ENCODE measurements at places on chromosomes 5 and 9.

GRCh38 chr5:74028976-74029375 lies 403.0 kb downstream of the ARHGEF28 start:
- DNase-seq: no peak

DNA sequence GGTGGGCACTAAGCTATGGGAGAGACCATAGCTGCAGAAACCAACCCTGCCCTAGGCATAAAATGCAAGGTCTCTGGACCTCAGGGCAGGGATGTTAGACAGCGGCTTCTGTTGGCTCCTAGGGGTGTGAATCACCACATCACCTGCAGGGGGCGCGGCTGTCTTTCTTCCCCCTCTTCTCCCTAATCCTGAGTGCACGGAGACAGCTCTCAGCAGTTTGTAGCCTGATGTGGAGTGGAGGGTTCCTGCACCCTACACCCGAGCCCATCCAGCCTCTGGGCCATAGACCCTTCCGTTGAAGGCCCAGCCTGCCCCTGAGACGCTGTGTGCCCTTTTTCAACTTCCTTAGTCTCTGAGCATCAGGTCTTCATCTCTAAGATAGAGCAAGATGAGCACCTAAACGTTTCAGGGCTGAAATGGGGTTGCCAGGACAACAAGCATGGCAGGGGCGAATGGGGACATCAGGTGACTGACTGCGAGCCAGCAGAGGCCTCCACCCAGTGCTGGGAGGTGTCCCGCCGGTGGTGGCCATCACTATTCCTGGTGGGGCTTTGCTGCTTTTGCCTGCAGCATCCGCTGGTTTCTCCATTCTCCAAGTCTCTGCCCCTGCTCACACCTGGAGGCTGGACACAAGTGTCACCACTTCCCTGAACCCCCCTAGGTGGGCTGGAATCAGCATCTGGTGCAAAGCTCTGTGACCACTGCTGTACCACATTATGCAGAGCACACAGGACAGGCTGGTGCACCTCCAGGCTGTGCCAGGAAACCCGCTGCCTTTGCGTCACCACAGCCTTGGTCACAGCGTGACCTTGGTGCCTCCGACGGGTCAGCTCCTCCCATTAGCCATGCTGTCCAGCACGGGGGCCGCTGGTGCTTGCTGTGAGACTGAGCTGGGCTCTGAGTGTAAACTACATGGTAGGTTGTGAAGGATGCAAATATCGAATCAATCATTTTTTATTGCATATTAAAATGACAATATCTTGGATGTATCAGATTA lies 2.5 kb upstream of the SEC16A start:
- DNase-seq: peak; percentile 80

DNA sequence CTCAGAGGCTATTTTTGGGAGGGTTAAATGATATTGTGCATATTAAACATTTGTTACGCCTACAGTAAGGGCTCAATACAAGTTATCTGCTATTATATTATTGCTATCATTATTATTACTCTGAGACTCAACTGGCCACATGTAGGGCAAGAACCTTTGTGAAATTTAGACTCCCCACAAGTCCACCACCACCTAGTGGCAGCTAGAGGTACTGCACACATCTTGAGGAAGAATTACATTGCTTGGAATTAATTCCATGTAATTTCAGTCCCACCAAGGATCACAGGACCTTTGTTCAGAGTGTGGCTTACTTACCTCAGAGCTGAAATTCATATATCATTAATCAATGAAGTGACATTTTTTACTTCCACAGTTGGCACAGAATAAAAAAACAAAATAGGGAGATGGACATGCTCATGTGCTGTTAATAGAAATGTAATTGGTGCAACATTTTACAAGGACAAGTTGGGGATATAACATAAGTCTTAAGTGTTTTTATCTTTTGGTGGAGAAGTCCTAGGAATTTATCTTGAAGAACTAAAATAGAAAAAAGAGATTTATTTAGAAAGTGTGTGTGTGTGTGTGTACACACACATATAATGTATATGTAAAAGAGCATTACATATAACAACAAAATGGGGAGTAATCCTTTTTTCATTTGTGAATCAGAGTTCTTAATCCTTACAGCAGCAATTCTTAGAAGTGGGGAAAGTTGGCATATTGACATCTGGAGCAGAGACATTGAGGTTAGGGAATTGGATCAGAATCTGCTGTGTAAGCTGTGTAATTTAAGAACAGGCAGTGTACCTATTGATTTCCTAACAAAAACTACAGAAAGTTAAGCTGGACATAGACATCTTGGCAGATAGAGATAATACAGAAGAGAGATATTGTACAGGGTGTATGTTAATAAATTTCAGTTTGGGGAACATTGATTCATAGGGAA lies 11.2 kb downstream of the MSANTD3 start:
- DNase-seq: peak; percentile 75

GRCh38 chr9:89879276-89879675 lies 274.5 kb downstream of the GADD45G start:
- no peak for DNase-seq

DNA sequence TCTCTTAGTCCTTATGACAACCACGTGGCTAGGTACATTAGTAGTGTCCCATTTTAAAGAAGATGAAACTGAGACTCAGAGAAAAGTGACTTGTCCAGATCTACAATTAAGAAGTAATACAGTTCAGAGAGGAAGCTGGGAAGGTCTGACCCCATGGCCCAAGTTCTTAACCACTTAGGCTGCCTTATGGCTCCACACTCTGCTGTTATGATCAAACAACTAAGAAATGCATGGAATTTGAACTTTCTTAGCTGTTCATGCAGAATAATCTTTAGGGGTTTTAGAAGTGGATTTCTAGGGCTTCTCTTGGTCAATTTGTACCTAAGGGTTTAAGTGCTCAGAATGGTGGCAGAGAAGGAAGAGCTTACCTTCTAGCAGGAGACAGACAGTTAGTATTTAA lies 128.0 kb upstream of the MSX2 start:
- DNase-seq: peak; percentile 74

DNA sequence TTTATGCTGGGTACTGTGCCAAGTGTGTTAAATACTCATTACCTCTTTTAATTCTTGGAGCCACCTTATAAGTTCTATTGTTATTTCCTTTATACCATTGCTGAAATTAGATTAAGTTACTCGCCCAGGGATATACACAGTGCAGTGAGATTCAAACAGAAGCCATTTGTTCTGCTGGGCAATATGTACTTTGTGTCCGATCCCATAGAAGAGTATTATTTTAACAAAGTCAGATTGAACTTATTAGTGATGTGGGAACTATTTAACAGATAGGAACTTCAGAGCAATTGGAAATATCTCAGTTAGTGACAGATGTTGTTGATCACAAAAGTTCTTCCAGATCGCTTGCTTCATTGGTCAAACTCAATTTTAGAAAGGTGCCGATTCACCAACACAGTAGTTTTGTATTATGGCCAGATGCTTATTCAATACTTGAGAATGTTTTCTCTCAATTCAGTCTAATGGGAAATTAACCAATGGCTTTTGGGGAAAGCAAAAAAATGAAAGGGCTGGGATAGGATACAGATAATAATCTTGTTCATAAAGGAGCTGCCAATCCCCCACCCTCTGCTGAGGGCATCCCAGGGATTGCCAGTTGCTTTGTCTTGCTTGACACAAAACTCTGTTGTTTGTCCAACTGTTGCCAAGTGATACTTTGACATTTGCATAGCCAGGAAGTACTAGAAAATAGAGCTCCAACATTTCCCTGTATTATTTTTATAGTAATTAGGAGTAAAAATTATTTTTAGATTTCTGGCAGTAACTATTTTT lies 94.8 kb upstream of the SEMA6A start:
- no peak for DNase-seq

GRCh38 chr9:37037503-37038301 lies 3.6 kb upstream of the PAX5 start:
- no peak for DNase-seq

DNA sequence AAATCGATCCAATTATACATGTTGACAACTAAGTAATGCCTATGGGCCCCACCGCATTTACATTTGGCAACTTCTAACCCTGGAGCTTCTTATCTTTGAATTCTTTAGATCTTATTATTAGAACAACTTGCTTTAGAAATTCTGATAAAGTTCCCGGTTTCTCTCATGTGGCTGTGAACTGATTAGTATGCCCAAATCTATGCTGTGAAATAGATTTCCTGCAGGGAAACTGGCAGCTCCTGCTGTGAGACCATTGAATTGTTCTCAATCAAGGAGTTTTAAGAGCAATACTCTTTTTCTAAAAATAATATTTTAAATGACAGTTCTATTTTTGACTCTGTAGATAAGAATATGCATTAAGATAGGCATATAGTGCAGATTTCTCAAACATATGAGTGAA lies 177.5 kb downstream of the GABRB2 start:
- no peak for DNase-seq

DNA sequence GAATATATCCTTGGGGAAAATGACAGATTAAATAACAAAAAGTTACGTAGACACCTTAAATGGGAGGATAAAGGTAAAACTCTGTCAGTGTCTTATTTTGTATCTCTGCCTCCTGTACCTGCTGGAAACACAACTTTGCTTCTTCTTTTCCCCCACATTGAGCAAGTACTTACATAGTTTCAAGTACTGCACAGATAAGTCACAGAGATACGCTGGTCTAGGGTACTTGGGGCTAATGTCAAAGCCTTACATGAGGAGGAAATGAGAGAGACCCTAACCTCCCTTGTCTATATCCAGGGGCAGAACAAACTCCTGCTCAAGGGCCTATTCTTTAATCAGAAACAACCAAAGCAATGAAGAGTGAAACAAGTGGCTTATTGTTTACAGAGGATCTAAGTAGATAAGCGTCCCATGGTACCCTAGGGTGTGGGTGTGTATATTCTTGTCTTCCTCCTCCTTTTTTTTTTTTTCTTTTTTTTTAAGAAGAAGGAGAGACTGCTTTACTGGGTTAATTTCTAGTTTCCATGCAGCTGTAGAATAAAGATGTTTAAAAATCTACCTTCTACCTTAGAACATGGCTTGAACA lies 43.1 kb downstream of the ELL2 start:
- DNase-seq: no peak

DNA sequence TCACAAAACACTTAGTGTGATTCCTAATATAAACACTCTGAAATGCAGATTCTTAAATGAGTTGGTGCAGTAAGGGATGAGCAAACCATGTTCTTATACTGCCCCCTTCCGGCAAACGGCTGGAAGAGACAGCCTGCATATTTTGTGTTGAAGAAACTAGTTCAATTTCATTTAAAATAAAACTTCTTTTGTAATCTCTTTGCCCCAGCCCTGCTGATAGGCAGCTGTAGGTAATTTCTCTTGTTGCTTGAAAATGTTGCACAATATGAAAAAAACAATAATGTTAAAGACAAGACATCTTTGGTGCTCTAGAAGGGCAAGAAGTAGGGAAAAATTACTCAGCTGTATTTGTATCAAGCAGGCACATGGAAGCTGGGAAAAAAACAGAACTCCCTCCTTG lies 89.7 kb upstream of the CCNG1 start:
- peak; percentile 56 for DNase-seq

GRCh38 chr5:117731446-117731845 lies 1156.8 kb upstream of the SEMA6A start:
- DNase-seq: peak; percentile 13

DNA sequence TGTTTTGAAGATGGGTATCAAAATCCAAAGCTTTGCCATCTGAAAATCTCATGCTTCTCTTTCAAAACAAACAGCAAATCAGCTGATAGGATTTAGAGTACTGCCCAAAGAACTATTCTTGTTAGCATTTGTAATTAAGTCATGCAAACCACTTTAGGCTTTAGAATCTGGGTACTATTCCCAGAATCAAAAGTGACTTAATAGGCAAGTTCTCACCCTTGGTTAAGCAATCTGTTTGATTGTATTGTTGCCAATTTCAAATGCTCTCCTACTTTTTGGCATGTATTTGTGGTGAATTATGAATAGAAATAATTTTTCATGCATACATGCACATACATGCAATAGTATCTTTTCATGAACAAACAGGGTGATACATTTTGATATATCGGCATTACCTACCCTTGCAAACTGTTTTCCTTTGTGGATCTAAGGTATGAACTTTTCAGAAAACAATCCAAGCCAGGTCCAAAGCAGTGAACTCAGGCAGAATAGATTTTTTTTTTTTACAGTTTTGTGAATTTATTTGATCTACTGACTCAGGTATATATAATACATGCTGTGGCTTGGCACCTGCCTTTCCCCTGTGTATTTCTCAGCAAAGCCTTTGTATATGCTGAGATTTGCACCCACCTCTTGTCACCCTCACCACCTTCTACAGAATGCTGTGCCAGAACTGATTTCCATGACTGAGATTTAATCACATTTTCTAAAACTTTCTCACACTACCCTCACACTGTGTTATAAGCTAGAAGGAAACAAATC lies 9.0 kb downstream of the IL33 start:
- no peak for DNase-seq

DNA sequence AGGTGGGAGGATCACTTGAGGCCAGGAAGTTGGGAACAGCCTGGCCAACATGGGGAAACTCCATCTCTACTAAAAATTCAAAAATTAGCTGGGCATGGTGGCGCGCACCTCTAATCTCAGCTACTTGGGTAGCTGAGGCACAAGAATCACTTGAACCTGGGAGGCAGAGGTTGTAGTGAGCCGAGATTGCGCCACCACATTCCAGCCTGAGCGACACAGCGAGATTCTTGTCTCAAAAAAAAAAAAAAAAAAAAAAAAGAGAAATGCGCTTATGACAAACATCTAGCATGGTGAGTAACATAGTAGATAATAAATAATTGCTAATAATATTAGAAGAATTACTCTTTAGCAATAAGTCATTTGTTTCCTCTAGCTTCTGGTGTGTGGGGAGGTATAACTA lies 25.9 kb downstream of the RUSC2 start:
- peak; percentile 72 for DNase-seq

DNA sequence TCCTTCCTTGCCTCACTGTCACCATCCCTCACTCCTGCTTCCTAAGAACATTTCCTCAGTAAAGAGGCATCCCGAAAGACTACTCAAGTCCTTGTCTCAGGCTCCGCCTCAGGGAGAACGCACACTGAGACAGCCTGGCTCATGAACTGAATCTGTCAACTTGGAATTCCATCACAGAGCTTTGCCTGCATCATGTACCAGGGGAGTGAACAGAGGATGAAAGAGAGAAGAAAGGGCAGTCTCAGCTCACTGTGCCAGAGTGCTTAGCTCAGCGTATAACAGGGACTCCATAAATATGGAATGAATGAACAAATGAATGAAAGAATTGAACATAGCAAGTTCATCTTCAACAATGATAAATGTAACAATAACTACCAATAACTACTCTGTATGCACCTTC lies 68.7 kb upstream of the SLC1A3 start:
- DNase-seq: no peak

DNA sequence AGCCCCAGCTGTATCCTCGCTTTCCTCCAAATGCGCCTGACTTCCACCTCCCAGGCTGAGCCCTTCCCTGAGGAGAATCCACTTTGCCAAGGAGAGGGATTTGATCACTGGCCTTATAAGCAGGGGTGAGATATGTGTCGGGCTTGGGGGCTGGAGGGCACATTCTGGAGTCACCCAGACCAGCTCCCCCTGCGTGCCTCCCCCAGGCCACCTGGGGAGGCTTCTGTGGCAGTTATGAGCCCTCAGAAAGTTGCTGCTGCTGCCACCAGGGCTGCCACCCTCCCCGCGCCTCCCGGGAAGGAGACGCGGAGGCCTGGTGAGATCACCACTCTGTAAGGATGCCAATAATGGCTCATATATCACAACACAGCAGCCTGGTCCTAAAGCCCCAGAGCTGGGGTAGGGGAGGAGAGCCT lies 211.5 kb downstream of the PAPPA start:
- DNase-seq: peak; percentile 82

All from EH (cell line).